Stimulated activated CD4-positive, alpha-beta T cell treated with anti-CD3 and anti-CD28 coated beads, Interleukin-1b, Interleukin-23, amount 100 ng/mL, for 1 hour (primary cell): ENCODE measurements at places on chromosomes 13 and 19.

DNA sequence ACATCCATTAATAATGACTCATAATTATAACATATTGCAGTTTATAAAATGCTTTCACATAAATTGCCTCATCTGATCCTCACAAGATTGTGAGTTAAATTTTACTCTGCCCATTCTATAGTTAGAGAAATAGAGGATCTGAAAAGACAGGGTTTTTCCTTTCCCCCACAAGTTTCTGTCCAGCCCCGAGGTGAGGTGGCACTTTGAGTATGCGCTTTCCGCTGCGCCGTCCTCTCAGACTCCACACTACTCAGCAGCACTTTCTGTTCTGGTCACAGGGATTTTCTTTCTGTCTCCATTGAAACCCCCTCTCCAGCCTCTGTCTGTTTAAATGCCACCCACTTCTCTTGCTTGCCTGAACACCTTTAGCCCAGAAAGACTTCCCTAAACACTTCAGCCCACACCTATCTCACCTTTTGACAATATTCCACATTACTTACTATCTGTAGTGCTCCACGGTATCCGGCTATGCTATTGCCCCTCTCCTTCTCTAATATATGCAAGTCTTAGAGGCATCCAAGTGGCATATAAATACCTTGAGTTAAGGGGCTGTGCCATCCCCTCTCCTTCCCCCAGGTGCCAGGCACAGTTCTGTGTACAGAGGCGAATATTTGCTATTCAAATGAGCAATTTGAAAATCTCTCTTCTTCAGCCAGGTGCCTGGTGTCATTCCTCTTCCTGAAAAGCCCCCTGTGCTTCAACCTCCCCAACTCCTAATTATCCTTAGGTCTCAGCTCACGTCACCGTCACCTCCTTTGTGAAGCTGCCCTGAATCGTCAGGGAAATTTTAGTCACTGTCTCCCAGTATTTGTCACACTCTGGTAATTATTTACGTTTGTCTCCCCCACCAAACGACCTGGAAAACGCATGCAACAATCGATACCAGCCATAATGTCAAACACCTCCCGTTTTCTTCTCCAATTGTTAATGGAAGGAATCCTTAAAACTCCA, 268.7 kb downstream of the NHLRC3 start:
- no peak for DNase-seq

DNA sequence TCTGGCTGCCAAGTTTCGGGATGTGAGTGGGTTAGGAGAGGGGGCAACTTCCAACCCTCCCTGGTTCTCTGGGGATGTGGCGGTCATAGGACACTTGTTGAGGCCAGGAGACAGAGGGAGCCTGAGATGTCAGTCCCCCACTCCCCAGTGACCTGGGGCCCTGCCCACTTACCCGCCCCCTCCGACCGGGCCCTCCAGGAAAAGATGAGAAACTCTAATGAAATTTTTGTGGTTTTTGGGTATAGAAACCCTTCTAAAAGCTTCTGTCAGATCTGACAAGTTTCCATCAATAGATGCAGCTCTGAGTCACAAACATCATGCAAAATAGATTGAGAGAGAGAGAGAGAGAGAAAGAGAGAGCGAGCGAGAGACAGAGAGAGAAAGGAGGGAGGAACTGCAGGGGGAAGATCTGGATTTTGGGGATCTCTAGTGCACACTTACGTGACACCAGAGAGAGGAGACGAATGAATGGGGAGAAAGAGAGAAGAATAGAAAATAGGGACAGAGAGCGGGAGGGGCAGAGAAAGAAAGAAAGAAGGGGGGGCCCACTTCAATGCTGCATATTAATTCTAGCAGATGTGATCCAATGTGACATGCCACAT, 94.0 kb downstream of the PTPRS start:
- DNase-seq = no peak

DNA sequence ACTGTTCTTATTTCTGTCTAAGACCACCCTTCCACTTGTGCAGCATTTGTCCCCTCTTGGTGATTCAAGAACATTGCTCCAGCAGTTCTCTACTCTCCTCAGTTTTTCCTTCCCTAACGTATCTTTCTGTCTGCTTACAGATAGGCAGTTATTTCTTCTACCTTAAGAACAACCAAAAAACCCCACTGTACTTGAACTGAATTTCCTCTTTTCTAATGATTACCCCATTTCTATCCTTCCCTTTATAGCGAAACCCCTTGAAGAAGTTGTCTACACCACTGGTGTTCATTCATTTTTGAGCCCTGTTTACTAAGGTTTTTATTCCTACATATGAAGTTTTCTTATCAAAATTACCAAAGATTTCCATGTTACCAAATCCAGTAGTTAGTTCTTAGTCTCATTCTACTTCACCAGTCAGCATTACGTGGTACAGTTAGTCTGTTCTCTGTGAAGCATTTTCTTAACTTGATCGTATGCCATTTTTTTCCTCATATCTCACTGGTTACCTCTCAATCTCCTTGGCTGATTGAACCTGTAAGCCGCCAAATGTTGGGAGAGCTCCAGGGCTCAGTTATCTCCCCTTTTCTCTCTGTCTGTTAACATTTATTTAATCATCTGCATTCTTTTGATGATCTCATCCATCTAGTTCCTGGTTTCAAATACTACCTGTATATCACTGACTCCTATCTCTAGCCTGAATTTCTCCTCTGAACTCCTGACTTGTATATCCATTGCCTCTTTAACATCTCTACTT, 9.0 kb downstream of the LSM14A start:
- DNase-seq = no peak

- DNase-seq = no peak
Measured at GRCh38 chr13:73107970-73108369, 49.2 kb downstream of the KLF5 start.

GRCh38 chr19:49129238-49129583, 9.9 kb downstream of the PPFIA3 start:
- no peak for DNase-seq

DNA sequence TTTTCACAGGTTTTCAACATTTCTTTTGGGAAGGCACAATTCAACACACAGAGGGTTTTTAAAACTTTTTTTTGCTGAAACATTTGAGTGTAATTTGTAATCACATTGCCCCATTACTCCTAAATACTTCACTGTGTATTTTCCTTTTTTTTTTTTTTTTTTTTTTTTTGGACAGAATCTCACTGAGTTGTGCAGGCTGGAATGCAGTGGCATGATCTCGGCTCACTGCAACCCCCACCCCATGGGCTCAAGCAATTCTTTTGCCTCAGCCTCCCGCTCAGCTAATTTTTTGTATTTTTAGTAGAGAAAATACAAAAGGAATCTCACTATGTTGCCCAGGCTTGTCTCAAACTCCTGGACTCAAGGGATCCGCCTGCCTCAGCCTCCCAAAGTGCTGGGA, 14.8 kb upstream of the DNAJC15 start:
- DNase-seq = no peak

DNA sequence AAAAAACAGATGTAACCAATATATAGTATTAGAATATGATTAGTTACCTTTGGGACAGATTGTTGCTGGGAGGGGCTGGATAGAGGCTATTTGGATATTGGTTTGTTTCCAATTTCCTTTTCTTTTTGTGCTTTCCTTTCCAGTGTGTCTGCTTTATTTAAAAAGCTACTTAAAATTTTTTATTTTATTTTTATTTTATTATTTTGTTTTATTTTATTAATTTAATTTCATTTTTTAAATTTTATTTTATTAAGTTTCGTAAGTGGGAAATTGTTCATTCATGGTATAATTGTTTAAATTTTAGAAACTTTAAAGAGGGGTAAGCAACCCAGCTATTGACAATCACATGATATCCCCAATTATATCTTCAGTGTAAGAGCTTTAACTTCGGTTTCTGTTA, 2077.0 kb upstream of the PCDH20 start:
- DNase-seq = no peak

DNA sequence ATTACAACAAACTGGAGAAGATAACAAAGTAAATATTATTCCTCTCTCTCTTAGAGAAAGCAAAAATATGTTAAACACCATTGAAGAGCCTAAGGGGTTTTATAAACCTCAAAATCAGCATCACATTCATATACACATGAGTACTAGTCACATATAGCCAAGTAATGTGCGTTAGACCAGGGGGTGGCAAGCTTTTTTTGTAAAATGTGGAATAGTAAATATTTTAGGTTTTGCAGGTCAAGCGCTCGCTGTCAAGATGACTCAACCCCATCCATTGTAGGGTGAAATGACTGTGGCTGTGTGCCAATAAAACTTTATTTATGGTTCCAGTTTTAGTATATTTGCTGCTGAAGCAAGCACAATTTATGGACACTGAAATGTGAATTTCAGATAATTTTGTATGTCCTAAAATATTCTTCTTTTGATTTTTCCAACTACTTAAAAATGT, 21.7 kb downstream of the RFX2 start:
- no peak for DNase-seq
